ENCODE measurements at places on chromosomes 16 and 17.

GRCh38 chr16:67919622-67920221, 11.9 kb downstream of the CTRL start:
- DNase-seq: peak; percentile 24

DNA sequence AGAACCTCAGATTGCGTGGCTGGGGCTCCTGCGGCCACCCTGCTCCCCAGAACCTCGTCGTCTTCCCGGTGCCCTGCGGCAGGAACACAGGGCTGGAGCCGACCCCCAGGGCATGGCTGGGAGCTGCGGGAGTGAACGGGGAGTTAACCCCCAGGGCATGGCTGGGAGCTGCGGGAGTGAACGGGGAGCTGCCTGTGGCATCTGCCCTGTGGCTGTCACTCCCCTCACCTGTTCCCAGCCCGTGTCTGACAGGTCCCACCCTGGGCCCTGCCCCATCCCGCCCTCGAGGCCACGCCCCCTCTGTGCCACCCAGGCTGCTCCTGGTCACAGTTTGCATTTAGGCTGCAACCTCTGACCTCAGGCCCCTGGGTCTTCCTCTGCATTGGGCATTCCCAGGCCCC, 39.4 kb upstream of the ACSF3 start:
- no peak for DNase-seq

GRCh38 chr16:4042581-4042980, 73.7 kb downstream of the ADCY9 start:
- no peak for DNase-seq

GRCh38 chr17:57488856-57489255, 232.5 kb downstream of the MSI2 start:
- no peak for DNase-seq

- no peak for DNase-seq
Measured at GRCh38 chr17:29050176-29050575, 7.2 kb downstream of the PIPOX start.

Measured in OCI-M1 (cell line).